Fibroblast of gingiva (primary cell): ENCODE measurements at places on chromosomes 16 and 17.

- DNase-seq: no peak
These were observed 279.6 kb downstream of the HS3ST3B1 start for GRCh38 chr17:14580499-14580898.

DNA sequence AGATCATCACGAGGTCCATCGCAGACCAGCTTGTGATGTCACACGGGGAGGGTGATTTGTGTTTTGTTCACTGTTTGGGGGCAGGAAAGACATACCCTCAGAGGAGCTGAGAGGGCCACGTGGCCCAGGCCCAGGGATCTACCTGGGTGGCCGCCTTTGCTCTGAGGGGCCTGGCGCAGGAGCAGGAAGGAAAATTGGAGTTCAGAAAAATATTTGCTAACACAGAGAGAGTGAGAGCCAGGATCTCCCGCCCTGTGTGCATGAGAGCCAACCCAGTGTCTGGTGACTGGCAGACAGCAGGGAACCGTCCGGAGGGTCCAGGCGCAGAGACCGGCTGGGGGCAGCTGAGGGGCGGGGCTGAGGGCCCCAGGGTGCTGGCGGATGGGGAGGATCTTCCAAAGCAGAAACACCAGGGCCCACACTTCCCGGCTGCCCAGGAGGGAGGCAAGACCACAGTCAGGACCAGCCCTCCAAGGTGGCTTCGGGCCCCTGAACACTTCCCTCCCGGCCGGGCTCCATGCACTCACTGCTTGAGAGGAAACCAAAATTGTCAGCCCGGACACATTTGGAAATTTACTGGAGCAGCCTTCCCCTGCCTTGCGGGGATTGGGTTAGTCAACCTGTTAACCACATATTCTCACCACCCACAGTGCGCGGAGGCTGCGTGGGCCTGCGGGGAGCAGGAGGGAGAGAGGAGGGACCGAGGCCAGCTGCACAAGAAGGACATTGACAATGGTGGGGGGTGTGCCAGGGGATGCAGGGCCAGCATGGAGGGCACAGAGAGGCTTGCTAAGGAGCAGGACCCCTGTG is 52.6 kb downstream of the RBFOX3 start:
- DNase-seq: no peak

DNA sequence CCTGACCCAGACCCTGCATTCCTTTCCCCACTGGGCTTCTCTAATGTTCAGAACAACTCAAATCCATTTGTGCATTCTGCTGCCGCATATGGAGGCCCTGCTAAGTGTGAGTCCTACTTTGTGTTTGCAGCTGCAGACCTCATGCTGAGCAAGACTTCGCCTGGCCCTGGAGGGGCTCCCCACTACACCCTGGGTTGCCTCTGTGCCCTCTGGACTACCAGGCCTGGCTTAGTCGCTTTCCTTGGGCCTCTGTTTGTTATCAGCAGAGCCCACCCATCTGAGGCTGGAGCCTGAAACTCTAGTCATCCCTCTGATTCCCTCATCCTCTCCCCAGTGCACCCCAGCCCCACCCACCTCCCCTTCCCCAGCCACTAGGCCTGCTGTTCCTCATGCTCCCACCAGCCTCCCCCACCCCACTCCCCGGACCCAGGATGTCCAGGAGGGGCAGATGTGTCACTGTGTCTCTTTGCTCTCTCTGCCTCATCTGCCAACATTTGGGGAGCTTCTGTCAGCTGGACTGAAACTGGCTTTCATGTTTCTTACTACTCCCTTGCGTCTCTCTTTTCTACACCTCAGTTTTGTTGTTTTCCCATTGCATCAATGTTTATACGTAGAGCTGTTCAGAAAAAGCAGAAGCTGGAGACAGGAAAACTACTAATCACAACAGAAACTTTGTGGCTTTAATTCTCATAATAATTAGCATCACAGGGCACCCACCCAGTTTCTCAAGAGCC is 17.9 kb upstream of the CD300E start:
- DNase-seq: no peak

DNA sequence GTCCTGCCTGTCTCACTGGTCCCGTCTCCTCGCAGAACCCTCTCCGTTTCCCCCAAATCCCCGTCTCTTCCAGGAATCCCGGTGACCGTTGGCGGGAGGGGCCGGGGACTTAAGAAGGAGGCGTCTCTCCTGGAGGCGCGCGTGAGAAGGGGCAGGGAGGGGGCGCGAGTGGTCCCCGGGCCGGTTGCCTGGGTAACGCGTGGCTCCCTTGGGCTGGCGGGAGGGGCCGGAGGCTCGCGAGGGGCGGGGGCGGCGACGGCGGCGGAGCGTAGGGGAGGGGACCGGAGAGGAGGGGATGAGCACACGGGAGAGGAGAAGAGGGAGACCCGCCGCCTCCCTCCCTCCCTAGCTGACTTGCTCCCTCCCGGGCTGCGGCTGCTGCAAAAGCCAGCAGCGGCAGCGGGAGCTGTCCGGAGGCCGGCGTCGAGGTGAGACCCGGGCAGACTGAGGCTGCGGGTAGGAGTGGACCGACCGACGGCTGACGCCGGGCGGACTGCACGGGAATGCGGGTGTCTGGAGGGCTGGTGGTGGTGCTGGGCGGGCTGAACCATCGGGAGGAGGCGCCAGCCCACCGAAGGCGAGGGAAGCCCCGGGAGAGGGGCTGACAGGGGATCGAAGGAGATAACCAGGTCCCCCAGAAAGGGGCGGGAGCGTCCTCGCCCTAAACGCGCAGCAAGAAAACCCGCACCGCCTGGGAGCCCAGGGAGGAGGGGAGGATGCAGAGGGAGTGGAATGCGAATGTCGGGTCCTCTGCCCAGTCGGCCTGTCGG is at the start of gene PRRT2:
TSS of gene PRRT2 (plus strand) at position 298 of the 770 bp plus-strand sequence. CDS start 862 bp downstream, outside the sequence.
- DNase-seq: peak; percentile 54

GRCh38 chr16:68246666-68247065 is 1.5 kb downstream of the PLA2G15 start:
- DNase-seq: peak; percentile 49

- DNase-seq: peak; percentile 88
These were observed 106.2 kb downstream of the N4BP1 start for GRCh38 chr16:48503779-48504178.

GRCh38 chr17:4696437-4696805 is 7.5 kb downstream of the PELP1 start:
- DNase-seq: no peak

GRCh38 chr16:74601126-74601871 is 5.6 kb downstream of the GLG1 start:
- no peak for DNase-seq

GRCh38 chr16:15958703-15959348 is 9.4 kb downstream of the ABCC1 start:
- DNase-seq: no peak

- no peak for DNase-seq
These were observed 7.8 kb downstream of the MPG start for GRCh38 chr16:85865-86264.

DNA sequence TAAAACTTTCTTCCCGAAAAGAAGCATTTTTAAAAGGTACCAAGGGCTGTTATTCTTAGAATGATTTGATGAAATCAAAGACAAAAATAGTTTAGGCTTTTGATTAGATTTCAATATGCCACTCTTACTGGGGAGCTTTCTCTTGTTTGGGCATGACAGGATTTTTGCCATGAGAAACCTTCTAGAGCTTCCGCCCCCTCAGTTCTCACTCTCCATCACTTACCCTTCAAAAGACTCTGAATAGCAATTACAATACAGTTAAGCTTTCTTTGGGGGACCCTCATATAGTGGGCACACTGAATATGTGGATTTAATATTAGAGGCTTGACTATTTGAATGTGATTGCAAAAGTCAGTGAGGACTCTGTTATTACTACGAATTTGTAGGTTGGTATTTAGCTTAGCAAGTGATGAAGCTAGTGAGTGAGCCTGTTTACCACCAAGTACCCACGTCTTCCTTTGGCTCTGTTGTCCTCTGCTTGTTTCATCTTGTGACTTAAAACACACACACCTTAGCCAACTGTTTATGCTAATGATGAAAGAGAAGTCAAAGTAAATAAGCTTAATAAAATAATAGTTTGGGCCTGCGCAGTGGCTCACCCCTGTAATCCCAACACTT is 158.7 kb upstream of the TBX2 start:
- DNase-seq: no peak

DNA sequence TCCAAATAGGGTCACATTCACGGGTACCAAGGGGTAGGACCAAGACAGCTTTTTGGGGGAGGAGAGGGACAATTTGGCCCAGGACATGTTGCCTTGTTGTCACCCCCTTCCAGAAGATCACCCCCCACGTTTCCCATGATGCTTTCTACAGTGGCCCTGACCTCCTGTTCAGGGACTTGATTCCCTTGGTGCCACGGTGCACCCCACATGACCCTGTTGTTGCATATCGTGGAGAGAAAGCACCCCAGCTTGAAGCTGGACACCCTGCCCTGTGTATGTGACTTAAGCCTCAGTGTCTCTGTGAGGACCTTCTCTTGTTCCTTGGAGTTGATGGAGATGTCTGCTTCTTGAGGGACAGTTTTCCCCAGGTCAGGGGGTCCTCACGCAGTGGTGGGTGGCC is 12.6 kb downstream of the IL34 start:
- no peak for DNase-seq

- DNase-seq: peak; percentile 90
These were observed 1.5 kb upstream of the GSE1 start for GRCh38 chr16:85611444-85612190.

GRCh38 chr17:72191921-72192799 is 71.3 kb downstream of the SOX9 start:
- no peak for DNase-seq

DNA sequence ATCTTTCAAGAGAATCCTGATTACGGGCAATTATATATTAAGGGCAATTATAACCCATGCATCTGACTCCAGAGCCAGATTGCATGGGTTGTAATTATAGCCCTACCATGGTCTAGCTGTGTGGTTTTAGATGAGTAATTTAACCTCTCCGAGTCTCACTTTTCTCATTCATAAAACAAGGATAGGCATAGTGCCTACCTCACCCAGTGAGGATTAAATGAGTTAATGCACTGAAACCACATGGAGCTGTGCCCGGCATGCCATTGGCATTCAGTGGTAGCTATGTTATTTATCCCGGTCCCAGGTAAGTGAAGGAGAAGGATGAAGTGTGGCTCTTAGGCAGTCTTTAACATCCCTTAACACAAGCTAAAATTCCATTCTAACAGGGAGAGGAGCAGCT is 6.3 kb downstream of the SNX20 start:
- no peak for DNase-seq

DNA sequence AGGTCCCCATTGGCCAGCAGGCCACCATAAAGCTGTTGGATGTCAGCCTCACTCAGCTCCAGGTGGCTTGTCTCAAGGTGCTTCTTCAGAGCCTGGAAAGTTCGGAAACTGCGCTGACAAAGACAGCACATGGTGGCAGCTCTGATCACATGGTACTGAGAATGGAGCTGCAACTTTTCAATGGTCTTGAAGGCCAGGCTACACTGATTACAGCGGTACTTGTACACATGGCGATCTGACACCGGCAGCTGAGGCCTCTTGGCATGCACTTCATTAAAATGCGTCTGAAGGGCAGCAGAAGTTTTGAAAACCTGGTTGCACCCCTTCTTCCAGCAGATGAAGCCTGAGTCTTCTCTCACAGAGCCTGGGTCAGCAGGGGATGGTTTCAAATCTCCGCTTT is 249.7 kb downstream of the ZFHX3 start:
- DNase-seq: no peak

GRCh38 chr17:43994272-43995149 is 9.9 kb upstream of the NAGS start:
- DNase-seq: peak; percentile 54

DNA sequence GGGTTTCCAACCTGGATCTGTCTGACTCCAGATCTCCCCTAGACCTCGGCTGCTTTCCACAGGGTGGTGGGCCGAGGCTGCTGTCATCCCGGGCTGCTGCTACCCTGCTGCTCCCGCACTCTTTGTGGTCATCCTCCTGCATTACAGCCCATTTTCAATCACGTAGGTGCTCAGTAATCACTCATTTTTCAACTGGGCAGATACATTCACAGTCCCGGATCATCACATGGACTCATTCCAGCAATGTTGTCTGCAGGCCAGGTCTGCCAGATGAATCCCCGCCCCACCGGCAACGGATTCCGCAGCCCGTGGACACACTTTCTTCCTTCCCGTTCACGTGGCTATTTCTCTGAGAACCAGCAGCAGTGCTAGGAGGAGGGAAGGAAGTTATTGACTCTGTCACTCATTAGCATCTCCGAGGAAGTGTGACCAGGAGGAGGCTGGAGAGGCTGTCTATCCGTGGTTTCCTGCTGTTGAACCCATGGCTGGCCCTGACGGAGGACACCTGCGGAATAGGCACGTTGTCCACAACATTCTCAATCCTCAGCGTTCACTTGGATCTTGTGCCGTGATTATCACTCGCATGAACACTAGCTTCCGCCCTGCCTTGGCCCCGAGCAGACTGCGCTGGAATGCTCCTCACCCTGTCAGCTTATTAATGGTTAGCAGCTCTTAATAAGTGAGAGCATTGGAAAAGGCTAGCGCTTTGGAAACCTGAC is 14.7 kb upstream of the ZCCHC14 start:
- DNase-seq: no peak

- DNase-seq: no peak
These were observed 5.0 kb downstream of the SOCS1 start for GRCh38 chr16:11250786-11251524.

- DNase-seq: no peak
These were observed 69.5 kb downstream of the HIC1 start for GRCh38 chr17:2124391-2124790.

- peak; percentile 81 for DNase-seq
These were observed 10.6 kb upstream of the MEFV start for GRCh38 chr16:3266873-3267537.

DNA sequence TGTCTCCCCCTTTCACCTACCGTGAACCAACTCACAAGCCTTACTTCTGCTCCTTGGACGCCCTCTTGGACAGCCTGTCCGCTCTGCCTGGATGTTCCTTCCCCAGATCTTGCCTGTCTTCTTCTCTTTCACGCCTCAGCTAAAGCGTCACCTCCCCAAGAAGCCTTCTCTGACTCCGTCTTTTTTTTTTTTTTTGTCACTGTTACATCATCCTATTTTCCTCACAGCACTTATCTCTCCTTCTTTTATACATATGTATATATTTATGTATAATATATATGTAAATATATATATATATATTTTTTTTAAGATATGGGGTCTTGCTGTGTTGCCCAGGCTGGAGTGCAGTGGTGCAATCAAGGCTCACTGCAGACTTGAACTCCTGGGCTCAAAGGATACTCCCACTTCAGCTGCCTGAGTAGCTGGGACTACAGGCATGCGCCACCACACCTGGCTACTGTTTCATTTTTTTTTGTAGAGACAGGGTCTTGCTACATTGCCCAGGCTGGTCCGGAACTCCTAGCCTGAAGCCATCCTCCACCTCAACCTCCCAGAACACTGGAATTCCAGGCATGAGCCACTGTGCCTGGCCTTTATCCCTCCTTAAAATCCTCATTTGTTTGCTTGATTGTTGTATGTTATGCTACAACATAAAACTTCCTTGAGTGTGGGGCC is 16.5 kb upstream of the AKTIP start:
- DNase-seq: no peak
